ENCODE measurements at places on chromosomes 12 and 14.

- no peak for DNase-seq
Measured at GRCh38 chr12:51397670-51398069, 6.5 kb upstream of the GALNT6 start.

GRCh38 chr12:70795608-70796007 is 124.9 kb downstream of the PTPRR start:
- no peak for DNase-seq

- no peak for DNase-seq
Measured at GRCh38 chr12:4140581-4141301, 132.8 kb upstream of the CCND2 start.

DNA sequence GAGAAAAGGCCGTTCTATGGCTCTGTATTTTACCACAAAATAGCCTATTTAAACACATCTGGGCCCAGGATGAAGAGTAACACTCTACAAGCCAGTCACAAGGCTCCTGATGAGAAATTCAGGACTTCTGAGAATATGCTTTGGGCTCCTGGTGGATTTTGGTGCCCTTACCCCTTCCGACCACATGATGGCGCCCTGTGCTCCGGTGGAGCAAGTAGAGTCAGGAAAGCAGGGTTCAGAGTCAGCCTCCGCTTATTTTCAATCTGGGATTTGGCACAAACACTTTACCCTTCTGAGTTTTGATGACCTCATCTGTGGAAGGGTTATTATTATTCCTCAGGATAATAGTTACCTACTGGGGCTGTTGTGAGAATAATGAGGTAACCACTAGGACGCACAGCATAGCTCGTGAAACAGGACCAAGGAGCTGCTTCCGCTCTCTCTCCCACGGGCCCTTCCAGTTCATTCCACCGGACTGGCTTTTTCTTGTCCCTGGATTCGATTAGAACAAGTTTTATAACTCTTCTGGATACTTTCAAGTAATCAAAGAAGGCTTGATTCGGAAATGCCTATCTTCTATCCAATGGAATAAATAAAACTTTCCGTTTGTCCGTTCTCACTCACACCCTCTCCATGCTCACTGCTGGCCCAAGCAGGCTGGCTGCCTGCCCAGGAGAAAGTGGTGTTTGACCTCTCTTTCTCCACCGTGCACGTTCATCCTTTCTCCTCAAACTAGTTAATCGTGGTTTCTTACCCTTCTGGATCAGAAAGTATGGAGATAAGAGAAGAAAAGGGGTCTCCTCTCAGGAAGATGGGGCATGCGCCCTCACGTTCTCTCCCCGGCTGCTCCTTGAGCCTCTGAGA is 104.6 kb downstream of the GALC start:
- DNase-seq, result no peak

DNA sequence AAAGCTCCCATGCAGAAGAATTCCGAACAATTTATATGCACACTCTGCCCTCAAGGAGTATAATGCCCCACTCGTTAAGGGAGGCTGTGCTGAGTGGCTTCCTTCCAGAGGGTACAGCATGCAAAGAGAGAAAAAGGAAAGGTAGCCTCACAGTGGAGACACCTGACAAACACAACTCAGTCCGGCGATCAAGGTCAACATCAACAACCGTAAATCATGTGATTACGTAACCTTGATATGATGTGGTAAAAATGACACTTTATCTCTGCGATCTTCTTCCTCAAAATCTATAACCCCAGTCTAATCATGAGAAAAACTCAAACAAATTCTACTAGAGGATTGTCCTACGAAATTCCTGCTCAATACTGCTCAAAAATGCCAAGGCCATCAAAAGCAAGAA is 400.5 kb upstream of the CCDC196 start:
- DNase-seq, result no peak

- no peak for DNase-seq
Measured at GRCh38 chr12:11716794-11717518, 67.5 kb downstream of the ETV6 start.

- DNase-seq, result no peak
Measured at GRCh38 chr12:66751432-66752113, 72.7 kb upstream of the GRIP1 start.

DNA sequence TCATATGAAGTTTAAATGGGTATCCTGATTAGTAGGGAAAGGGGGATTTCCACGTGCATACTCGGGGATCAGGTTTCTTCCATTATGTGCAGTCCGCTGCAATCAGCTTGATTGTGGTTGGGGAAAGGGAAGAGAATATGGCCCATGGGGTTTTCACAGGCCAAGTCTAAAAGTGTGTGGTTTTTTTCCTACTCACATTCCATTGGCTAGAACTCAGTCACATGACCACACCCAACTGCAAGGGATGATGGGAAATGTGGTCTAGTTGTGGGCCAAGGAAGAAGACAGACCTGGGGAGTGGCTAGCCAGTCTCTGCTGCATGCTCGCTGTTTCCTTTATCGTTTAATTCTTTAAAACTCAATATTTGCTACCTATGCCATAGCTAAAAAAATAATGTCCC is 105.1 kb downstream of the PRIMA1 start:
- no peak for DNase-seq

DNA sequence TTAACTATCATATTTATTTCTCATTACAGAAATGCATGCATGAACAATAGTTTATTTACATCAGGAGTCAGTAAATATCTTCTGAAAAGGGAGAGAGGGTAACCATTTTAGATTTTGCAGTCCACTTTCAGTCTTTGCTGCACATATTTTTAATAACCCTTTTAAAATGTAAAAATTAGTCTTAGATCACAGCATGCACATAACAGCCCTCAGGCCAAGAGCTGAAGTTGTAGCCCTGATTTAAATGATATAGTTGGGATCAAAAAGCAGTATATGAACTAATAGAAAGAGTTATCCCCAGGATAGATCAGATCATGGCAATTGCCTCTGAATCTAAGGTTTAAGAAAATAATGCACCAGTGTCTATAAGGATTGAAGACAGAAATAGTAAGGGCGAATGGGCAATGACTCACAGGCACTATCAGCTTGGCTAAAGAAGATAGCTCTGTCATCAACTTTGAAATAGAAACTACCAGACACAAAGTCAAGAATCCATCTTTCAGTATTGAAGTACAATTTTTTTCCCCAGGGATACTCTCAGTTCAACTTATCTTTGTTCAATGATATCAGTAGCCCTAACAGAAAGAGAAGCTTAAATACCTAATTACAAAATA is 13.1 kb upstream of the CLEC7A start:
- DNase-seq, result no peak

GRCh38 chr12:85580562-85581168 is 255.5 kb downstream of the RASSF9 start:
- DNase-seq, result no peak

DNA sequence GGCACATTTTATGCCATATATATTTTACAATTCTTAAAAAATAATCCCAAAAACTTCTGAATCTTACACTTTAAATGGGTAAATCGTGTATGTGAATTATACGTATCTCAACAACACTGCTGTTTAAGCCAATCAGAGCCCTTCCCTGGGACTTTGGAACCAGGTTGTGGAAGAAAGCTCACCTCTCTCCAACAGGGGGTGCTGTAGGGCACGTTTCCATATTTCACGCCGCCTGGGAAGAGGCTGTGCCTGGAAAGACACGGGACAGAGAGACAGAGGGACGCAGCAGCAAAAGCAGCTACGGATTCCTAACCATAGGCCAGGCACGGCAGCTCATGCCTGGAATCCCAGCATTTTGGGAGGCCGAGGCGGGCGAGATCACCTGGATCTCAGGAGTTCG is 29.4 kb upstream of the FBRSL1 start:
- no peak for DNase-seq

- DNase-seq, result no peak
Measured at GRCh38 chr12:87315-87714, 20.7 kb downstream of the IQSEC3 start.

- no peak for DNase-seq
Measured at GRCh38 chr14:104096751-104097700, 11.5 kb downstream of the ASPG start.

DNA sequence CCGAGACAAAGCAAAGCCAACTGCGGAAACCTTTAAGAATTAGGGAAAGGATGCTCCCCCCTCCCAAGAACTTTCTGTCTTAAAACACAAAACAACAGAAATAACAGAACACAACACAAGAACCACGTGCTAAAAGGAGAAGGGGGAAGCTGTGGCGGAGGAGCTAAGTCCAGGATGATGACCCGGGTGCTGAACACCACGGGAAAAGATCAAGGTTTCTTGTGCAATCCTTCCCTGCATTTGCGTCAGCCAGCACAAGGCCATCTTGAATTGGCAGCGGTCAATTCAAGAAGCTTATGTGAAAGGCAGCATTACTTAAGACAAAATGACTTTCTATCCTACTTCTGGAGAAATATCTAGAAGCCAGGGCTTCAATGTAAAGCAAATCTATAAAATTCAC is 11.0 kb upstream of the CREBL2 start:
- DNase-seq, result no peak

DNA sequence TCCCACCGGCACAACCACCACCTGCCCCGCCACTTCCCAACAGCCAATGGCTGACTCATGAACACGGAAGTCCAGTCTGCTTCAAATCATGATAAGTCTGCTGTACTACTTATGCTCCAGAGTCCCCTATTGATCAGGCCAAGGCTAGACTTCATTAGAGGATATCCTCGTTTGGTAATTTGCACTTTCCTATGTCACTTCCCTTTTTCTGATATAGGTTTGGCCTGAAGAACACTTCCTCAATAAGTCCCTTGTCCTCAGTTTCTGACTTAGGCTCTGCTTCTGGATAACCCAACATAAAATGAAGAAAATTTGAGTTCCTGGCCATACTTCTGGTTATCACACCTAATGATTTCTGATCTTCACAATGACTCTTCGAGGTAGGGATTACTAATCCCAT is 45.3 kb downstream of the IFNG-AS1 start:
- DNase-seq, result no peak

DNA sequence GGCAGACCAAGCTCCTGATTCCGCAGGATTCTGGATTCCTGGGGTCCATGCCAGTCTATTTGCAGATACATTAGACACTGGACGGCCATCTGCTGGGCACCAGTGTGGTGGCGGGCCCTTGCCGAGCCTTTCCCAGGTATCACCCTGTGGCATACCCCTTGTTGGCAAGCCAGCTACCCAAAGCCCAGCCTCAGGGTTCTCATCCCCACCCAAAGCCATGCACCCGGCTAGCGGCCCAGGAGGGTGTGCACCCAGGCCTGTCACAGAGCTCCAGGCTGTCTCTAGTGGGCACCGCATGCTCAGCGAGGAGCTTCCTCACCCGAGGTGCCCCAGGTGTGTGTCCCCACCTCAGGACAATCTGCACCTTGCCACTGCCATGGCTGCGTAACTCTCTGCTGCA is 13.7 kb downstream of the MMAB start:
- DNase-seq, result no peak

DNA sequence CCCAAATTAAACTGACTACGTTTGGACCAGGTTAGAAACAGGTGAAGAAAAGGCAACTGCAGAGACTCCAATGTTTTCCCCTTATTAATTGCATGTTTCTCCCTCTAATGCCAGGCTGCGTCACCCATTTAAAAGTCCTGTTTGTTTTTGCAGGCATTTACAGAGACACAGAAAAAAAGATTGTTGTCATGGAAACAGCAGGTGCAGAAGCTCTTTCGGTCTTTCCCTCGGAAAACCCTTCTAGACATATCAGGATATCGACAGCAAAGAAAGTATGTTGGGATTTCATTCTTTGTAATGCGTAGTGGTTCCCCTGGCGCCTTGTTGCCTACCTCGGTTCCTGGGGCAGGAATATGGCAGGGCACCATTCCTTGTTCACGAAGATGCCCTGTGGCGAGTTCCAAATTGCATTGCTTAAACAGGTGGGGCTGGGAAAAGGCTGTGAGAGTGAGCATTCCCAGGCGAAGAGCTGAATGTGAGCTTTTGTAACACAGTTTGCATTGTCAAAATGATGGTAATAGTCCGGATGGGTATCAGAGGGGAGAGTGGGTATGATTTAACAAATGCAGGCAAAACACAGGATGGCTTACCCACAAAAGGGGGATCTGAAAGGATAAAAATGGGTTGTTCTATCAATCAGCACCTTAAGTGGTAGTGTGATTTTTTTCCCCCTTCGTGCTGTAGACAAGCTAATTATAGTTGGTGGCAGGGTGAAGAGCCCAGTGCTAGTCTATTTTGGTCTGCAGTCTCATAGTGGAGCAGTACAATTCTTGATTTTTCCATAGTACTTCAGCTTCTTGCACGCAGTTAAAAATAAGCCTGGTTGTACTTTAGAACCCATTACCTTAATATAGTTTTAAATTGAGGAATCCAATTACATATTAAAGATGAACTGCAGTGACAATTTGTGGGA is 132.4 kb downstream of the GCH1 start:
- no peak for DNase-seq

GRCh38 chr12:88241862-88242570 is 99.9 kb downstream of the TMTC3 start:
- DNase-seq, result no peak

GRCh38 chr12:127656266-127656665 is 610.7 kb upstream of the TMEM132C start:
- no peak for DNase-seq

DNA sequence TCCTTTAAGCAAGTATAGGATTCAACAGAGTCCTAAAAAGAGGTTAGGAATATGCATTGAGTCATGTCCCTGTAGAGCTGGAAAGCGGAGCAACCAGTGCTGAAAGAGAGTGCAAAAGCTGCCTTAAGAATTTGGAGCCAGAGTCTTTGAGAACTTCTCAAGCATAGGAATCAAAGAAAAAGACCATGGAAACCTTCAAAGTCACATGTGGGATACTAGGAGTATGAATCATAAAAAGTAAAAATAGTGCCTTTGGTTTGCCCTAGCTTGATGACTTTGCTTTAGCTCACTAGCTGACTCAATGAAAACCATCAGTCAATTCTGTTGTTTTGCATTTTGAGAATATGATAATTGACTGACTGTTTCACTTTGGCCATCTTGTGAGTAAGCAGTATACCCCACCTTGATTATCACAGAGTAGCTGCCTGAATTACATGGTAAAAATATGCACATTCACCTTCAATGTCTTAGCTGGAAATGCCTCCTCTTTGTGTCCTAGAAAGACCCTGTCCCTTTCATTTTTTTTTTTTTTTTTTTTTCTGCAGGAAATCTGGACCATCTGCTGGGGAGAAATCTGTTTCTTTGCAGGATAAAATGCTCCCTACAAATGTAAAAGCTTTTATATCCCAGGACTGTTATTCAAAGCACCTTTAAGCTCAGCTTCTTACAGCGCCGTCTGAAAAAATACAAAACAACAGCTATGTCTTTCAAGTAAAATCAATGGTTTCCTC is 248.6 kb upstream of the KRR1 start:
- no peak for DNase-seq

DNA sequence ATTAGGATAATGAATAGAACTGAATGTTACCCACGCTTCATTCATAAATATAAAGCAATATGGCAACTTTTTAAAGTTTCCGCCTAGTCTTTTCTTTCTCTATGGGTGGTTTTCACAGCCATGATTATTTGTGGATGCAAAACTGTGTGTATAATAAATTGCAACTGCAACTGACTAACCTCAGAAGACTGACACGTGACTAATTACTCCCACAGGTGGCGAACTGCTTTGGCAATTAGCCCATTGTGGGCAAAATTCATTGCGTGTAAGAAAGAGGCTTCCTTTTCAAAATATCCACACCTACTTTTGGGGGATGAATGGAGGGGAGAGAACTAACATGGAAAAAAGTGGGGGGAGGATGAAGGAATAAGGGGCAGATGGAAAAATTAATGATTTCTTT is 79.0 kb downstream of the SLC25A21 start:
- no peak for DNase-seq

All from activated naive CD4-positive, alpha-beta T cell (primary cell).